CD14-positive monocyte (primary cell): ENCODE measurements at places on chromosomes 7 and 10. TPM values are rescaled to one million over a fixed set of nuclear protein-coding genes. Genes with fewer than 3 reads are reported as not detected.

- H3K27ac ChIP-seq = no peak overlapping the region
- no peaks in the 10 kb centered on the region for H3K36me3 ChIP-seq
Measured at GRCh38 chr10:131618587-131619267, 282.1 kb upstream of the PPP2R2D start.

ASAH2 gene
- polyA plus RNA-seq = not detected in 2 replicates

DNA sequence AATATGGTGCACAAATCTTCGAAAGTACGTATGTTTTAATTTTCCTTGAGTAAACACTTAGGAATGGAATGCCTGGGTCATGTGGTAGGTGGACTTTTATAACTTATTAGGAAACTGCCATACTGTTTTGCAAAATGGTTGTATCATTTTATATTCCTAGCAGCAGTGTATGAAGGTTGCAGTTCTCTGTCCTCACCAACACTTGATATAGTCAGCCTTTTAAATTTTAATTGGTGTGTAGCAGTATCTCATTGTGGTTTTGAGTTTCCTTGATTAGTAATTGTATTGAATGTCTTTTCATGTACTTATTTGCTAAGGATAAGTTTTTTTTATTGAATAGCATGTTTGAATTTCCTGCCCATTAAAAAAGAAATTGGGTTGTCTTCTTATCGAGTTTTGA is 926 bp upstream of the PCBD1 start:
- no peak for DNase-seq
- no peak overlapping the region for H3K4me3 ChIP-seq
- H3K27me3 ChIP-seq = no peaks in the 10 kb centered on the region
- H3K36me3 ChIP-seq = peaks cover 12% of the 10 kb centered on the region

DNA sequence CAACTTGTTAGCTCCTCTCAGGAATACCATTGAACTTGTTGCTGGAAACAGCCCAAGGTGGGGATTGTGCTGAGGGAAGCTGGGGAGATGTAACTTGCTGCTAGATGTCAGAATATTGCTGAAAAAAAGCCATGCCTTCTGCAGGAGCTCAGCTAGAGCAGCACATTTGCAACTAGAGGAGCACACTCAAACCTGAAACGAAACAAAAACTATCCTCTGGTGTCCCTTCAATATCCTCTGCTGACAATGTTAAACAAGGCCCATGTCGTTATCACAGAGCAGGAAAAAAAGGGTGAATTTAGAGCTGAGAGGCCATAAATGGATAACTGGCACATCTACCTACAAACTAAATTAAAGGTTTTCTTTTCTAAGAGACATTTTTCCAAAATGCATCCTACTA is 53.7 kb upstream of the MACC1 start:
- H3K27me3 ChIP-seq = no peaks in the 10 kb centered on the region
- H3K36me3 ChIP-seq = no peaks in the 10 kb centered on the region
- H3K27ac ChIP-seq = no peak overlapping the region

GRCh38 chr10:17476073-17476472 is 21.7 kb upstream of the ST8SIA6 start:
- peaks cover 21% of the 10 kb centered on the region for H3K4me1 ChIP-seq
- H3K27me3 ChIP-seq = no peaks in the 10 kb centered on the region
- no peaks in the 10 kb centered on the region for H3K36me3 ChIP-seq
- peak; percentile 67 for DNase-seq

DNA sequence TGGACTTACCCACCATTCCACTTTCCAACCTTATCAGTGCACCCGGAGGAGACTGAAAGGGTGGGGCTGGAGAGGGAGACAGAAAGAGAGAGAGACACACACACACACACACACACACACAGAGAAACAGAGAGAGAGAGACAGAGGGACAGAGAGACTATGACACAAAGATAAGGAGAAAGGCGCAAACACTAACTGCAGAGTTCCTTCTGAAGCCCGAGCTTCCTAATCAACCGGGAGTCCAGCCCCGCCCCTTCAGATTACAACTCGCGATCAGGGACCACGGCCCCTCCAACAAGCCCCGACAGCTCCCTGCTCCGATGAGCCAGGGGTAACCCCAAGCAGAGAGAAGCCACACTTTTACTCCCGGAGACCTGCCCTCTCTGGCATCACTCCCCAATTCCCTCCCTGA is 499 bp downstream of the GAL3ST4 start:
- no peaks in the 10 kb centered on the region for H3K36me3 ChIP-seq
- DNase-seq = no peak
- H3K27me3 ChIP-seq = peaks cover 38% of the 10 kb centered on the region

GRCh38 chr7:44293561-44294324 is 31.7 kb downstream of the CAMK2B start:
- H3K36me3 ChIP-seq = no peaks in the 10 kb centered on the region
- no peaks in the 10 kb centered on the region for H3K4me1 ChIP-seq
- H3K27me3 ChIP-seq = peaks cover 5% of the 10 kb centered on the region
- no peak overlapping the region for H3K27ac ChIP-seq

GRCh38 chr7:1940863-1941262 is 270.8 kb downstream of the ELFN1 start:
- DNase-seq = peak; percentile 48
- peaks cover 46% of the 10 kb centered on the region for H3K4me1 ChIP-seq
- no peak overlapping the region for H3K4me3 ChIP-seq
- H3K27me3 ChIP-seq = no peaks in the 10 kb centered on the region

DNA sequence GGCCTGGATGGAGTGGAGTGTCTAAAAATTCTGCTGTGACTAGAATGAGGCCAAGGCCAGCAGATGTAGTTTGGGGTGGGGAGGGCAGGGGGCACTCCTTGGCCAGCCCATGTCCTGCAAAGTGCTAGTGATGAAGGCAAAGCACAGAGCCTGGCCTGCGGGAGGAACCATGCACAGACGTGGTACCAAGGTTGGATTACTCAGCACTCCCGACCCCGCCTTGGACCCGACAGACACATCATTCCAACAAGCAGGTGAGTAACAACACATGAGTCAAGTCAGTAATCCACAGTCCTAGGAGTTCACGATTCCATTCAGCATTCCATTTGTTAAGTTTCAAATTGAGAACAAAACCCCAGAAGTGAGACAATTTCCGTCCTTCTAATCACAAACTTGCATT is 317.3 kb downstream of the TCERG1L start:
- H3K27me3 ChIP-seq = no peaks in the 10 kb centered on the region
- H3K36me3 ChIP-seq = no peaks in the 10 kb centered on the region
- no peak overlapping the region for H3K27ac ChIP-seq
- no peak for DNase-seq

DNA sequence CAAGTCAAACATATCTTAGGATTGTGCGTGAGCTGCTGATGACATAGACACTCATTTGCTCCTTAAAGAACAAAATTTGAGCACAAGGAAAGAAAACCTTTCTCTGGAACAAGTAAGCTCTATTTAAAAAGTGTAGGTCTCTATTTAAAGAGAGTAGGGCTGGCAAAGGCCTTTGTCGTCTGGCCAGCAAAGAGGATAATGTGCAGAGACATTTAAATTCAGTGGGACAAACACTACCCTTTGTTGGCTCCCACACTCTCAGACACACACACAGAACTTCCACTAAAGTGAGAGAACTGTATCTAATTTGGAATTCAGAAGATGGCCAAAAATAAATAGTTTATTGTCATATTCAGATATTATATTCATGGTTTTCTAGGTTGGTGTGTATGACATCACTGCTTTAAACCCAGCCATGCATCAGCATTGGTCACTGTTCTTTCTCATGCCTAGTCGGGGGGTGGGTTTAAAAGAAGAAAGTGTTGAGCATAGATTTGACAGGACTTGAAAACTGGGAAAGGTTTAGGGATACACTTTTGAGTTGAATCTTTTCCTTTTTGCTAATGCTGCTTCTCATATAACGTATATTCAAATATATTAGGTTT is 49.5 kb upstream of the HDAC9 start:
- peaks cover 15% of the 10 kb centered on the region for H3K36me3 ChIP-seq
- no peak for DNase-seq
- H3K4me3 ChIP-seq = no peak overlapping the region
- H3K4me1 ChIP-seq = no peaks in the 10 kb centered on the region

EPHB6 gene
- 9.3 TPM for polyA plus RNA-seq

MPP7 gene
- 8.6 and 17.3 TPM in 2 replicates for polyA plus RNA-seq

DNA sequence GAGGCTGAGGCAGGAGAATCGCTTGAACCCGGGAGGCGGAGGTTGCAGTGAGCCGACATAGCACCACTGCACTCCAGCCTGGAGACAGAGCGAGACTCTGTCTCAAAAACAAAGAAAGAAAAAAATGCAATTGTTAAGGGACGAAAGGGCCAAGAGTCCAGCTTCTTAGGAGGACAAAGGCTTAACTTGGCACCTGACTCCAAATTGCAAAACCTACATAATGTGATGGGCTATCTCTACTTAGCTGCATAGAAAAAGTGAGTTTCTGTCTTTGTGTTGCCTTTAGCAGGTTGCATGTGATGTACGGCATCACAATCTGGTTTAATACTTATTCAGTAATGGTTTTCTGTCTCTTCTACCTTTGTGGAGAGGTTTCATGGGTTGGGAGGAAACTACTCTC is 8.6 kb upstream of the MYO1G start:
- H3K4me1 ChIP-seq = peaks cover 30% of the 10 kb centered on the region
- H3K36me3 ChIP-seq = peaks cover 22% of the 10 kb centered on the region
- no peaks in the 10 kb centered on the region for H3K27me3 ChIP-seq
- DNase-seq = no peak

- H3K36me3 ChIP-seq = no peaks in the 10 kb centered on the region
- DNase-seq = no peak
- no peaks in the 10 kb centered on the region for H3K27me3 ChIP-seq
Measured at GRCh38 chr10:29888321-29888720, 171.1 kb downstream of the JCAD start.

DNA sequence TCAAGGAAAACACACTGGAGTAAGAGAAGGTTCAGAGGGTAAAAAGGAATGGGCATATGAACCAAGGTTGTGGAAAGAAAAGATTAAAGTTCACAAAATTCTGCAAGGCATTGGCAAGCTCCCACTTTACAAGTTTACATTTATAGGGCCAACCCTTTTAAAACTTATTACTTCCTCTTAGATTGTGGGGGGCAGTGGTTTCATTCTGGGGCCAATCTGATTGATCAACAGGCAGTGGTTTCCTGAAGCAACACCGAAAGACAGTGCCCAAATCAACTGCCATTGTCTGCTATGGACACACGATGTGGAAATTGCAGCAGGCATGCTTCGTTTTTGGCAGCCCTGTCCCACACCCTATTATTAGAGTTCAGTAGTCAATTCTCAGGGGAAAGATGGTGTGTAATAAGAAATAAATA is 154.0 kb downstream of the SGMS1 start:
- no peaks in the 10 kb centered on the region for H3K27me3 ChIP-seq
- no peak overlapping the region for H3K27ac ChIP-seq
- peaks cover 29% of the 10 kb centered on the region for H3K4me1 ChIP-seq
- H3K36me3 ChIP-seq = no peaks in the 10 kb centered on the region
- no peak for DNase-seq
- H3K4me3 ChIP-seq = no peak overlapping the region

TMEM26 gene
- not detected for polyA plus RNA-seq

ABCB4 gene
- polyA plus RNA-seq = 0.05 and 0.09 TPM in 2 replicates

HOXA7 gene
- not detected for polyA plus RNA-seq

DNA sequence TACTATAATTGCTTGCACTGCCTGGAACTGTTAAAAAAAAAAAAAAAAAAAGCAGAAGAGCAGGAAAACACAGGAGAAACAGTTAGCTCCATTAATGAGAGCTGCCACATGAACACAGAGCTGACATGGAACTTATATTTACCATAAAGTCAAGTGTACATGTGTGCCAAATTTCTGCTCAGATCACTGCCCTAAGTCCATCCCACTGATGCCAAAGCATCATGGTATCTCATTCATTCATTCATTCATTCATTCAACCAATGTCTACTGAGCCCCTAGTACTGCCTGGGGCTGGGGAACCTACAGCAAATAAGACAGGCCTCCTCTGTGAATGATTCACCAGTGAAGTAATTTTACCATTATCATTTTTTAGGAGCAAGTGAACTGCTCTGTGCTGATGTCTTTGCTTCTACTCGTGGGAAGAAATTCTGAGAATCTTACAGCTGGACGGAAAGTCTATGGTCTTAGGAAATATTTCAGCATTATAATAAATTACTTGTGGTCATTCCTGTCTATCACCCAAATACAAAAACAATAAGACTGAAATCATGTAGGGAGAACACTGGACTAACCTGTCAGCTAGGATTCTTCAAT is 58.8 kb upstream of the ABLIM1 start:
- H3K27ac ChIP-seq = no peak overlapping the region
- no peak for DNase-seq
- H3K4me1 ChIP-seq = no peaks in the 10 kb centered on the region
- H3K4me3 ChIP-seq = no peak overlapping the region
- no peaks in the 10 kb centered on the region for H3K36me3 ChIP-seq
- no peaks in the 10 kb centered on the region for H3K27me3 ChIP-seq

DNA sequence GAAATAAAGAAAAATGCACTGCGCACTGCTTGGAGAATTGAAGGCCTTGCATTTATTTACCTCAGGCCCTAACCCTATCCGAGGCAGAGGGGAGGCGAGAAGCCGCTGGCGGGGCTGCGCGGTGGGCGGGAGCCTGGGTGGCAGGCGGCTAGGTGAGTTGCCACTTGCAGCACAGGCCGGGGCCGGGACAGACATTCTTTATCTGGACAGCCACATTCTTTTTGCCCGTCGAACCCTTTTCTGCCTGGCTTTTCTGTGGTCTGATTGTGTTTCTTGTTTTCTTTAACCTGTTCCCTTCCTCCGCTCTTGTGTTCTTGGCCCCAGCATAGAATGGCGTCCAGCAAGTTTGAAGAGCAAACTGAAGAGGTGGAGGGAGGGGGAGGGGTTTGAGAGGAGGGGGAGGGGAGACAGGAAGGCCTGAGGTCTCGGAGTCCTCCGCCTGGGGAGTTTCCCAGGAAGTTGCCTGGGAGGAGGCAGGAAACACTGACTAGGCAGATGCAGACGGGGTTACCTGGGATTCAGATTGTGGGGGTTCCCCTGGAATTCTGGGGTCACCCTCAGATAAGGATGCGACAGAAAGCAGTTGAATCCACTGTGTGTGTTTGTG is 5.1 kb downstream of the SHH start:
- peaks cover 72% of the 10 kb centered on the region for H3K27me3 ChIP-seq
- H3K27ac ChIP-seq = no peak overlapping the region
- no peak for DNase-seq
- H3K4me3 ChIP-seq = no peak overlapping the region
- H3K4me1 ChIP-seq = peaks cover 29% of the 10 kb centered on the region

DNA sequence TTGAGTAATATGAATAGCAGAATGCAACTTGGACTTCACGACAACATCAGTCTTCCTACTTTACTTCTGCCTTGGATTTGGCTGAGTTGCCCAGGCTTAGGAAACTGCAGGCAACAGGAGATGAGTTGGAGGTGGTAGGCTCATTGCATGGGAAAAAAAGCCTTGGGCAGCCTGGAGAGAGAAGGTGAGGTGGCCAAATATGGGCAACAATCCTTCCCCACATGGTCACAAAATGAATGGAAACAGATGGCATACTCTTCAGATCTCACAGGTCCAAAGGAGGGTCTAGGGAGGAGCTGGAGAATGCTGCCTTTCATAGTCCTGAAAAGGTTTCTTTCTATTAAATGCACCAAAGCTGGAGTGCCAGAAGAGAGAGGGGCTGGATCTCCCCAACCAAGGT is 128.6 kb upstream of the AOAH start:
- no peak overlapping the region for H3K4me3 ChIP-seq
- no peak overlapping the region for H3K27ac ChIP-seq
- H3K36me3 ChIP-seq = peaks cover 53% of the 10 kb centered on the region

- H3K27me3 ChIP-seq = no peaks in the 10 kb centered on the region
- H3K27ac ChIP-seq = no peak overlapping the region
- no peaks in the 10 kb centered on the region for H3K4me1 ChIP-seq
- no peaks in the 10 kb centered on the region for H3K36me3 ChIP-seq
- H3K4me3 ChIP-seq = no peak overlapping the region
- DNase-seq = no peak
Measured at GRCh38 chr10:113604572-113604971, 51.7 kb downstream of the HABP2 start.
